ENCODE measurements at places on chromosomes 5 and 9.

GRCh38 chr9:7394002-7394774 lies 405.4 kb downstream of the DMAC1 start:
- DNase-seq: no peak

DNA sequence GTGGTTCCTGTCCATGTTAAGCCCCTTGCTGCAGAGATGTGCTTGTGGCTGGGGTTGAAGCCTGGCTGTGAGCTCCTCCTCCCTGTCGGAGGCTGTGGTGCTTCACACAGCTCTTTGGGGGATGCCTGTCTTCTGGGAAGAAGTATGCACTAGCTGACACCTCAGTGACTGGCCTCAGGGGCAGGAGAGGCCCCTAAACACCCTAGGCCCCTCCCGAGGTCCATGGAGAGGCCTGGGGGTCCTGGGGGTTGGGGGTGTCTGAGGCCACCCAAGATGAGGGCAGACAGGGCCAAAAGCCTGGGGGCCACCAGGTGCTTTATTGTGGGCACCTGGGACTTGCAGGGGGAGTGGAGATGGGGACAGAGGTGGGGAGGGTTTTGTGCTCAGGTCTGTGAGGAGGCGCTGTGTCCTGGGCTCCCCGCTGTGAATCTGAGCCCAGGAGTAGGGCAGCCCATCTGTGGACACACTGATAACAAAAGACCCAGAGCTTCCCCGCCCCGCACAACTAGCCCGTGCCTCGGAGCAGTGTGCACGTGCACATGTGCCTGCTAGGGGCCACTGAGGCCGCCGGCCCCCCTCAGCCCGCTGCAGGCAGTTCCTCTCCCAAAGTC lies 92.0 kb downstream of the PHF2 start:
- DNase-seq: no peak

DNA sequence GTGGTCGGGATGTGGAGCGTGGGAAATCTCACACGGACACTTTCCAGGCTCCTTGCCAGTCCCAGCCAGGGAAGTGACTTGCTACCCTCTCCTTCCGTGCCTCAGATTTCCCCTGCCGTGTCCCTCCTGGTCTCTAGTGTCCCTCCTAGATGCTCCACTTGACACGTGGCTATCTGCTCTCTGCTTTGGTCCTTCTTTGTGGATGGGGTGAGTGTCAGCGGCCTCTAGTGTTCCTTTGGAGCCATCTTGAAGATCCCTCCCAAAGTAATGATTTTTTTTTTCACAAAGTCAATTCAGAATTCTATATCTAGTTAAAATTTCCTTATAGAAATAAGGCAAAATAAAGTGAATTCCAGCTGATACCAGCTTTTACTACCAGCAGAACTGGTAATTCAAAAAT lies 117.7 kb downstream of the MRPL36 start:
- no peak for DNase-seq

DNA sequence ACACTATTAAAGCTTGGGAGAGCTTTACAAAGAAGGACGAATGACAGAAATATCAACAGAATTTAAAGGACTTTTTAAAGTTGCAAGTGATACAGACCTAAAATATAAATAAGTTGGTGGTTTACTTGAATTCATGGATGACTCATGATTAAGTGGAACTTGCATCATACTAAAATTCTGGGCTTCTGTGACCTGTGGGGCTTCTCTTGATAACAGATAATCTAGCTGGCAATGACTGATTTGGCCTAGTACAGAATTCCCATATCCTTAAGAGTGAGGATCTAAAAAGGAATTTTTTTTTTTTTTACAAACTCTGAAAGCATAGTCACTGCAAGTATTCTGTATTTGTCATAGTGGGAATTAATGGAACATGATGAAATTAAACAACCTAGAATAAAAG lies 543.7 kb upstream of the SGCD start:
- DNase-seq: no peak

DNA sequence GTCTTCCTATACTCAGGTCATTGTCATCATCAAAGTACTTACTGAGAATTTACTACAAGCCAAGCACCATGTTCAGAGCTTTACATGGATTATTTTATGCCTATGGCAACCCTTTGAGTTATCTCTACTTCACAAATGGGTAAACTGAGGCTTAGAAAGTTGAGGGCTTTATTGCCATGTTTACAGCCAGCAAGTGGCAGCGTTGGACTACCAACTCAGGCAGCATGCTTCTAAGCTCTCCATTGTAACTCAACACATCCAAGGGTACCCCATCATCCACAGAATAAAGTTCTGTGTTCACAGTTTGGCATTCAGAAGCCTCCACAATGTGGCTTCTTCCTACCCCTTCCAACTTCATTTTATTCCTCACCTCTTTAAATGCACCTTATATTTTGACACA lies 422.6 kb upstream of the GRIA1 start:
- DNase-seq: no peak

- no peak for DNase-seq
These were observed 203.4 kb downstream of the MCTP1 start for GRCh38 chr5:95081500-95081960.

DNA sequence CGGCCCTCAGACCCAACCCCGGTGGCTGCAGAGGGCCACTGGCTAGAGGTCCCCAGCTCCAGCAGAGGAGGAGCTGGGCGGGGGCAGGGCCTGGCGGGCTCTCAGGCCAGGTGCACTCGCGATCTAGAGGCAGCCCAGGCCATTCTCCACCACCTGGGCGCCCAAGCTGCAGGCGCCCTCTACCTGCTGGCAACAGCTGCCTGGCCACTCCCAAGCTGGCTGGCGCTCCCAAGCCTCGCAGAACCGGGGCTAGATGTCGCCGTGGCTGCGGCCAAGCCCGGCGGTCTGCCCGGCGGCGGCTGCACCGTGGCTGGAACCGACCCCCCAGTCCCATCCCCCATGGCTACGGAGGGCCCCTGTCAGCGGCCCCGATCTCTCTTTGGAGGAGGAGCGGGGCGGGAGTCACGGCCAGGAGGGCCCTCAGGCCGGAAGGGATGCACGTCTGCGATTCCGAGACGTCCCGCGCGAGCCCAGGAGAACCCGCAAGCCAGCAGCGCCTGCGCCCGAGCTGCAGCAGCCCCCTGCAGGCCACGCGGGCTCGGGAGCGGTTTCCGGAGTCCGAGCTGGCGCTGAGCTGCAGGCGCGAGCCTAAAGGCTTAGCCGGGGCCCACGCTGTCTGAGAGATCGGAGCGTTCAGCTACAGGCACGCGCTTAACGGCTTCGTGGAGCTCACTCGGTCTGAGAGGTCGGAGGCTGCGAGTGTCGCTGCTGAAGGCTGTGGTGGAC lies 44.3 kb upstream of the BICD2 start:
- no peak for DNase-seq
